ENCODE measurements at places on chromosomes 3 and 15. TPM values are rescaled to one million over a fixed set of nuclear protein-coding genes. Genes with fewer than 3 reads are reported as not detected.

Gene LINGO1
- 11.1 TPM for polyA plus RNA-seq

Gene C2CD4B
- 3.4 TPM for polyA plus RNA-seq

Gene IMPG2
- polyA plus RNA-seq = 1.5 TPM

DNA sequence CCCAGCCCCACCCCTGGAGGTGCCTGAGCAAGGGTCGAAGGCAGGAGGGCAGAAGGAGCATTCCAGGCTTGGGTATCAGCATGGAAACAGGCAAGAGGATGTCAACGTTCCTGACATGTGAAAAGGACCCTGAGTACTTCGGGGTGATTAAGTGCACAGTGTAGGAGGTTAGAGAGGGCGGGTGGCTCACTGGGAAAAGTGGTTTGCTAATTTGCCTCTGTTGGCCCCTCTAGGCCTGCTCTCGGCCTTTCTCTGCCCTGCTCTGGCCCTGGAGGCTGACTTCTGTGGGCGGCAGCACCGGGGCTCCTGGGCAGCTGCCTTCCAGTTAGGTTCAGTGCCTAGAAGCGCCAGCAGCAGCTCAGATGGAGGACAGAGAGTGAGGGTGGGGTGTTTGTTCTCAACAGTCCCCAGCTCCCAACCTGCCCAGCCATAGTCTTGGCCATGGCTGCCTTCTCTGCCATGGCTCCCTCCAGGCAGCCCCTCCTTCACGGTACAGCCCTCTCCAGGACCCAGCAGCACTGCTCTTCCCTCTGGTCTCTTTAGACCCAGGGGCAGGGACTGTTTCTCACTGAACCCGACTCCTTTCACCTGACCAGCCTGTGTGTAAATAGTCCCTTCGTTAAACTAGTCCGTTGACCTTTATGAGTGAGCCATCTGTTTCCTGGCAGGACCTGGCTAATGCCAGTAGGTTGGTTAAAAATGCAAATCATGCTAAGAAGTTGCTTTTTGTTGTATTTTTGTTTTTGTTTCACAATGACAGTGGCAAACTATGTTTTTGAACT, 107.1 kb upstream of the TPM1 start:
- no peak for DNase-seq

GRCh38 chr3:160830796-160831195, 74.8 kb downstream of the PPM1L start:
- DNase-seq = no peak

DNA sequence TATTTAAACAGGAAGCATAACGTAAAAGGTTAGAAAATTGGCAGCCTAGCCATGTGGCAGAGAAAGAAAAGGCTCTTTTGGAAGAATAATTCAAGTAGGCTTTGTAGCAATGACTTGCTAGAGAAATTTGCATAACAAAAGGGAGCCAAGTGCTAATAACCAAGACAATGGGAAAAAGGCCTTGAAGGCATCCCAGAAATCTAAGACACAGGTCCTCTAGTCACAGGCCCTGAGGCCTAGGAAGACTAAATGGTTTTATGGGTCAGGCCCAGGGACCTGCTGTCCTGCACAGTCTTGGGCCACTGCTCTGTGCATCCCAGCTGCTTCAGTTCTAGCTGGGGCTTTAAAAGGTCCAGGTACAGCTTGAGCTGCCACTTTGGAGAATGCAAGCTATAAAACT, 78.5 kb downstream of the FGF7 start:
- no peak for DNase-seq
